ENCODE measurements at places on chromosomes 11 and 22. TPM values are rescaled to one million over a fixed set of nuclear protein-coding genes. Genes with fewer than 3 reads are reported as not detected.
A peak's percentile ranks its signal among the peaks of the same experiment; 100 is the strongest.

DNA sequence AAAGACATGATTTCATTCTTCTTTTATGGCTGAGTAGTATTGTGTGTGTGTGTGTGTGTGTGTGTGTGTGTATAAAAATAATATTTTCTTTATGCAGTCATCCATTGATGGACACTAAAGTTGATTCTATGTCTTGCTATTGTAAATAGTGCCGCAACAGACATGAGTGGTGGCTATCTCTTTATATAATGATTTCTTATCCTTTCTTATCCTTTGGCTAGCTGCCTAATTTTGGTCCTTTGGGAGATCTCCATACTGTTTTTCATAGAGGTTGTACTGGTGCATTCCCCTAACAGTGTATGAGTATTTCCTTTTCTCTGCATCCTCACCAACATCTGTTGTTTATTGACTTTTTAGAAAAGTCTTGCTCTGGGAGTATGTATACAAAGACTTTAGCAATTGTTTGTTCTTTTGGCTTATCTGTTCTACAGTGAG lies 107.0 kb downstream of the STIM1 start:
- DNase-seq = no peak
- H3K4me1 ChIP-seq = no peaks in the 10 kb centered on the region
- no peak overlapping the region for H3K4me3 ChIP-seq
- H3K27me3 ChIP-seq = no peaks in the 10 kb centered on the region

DNA sequence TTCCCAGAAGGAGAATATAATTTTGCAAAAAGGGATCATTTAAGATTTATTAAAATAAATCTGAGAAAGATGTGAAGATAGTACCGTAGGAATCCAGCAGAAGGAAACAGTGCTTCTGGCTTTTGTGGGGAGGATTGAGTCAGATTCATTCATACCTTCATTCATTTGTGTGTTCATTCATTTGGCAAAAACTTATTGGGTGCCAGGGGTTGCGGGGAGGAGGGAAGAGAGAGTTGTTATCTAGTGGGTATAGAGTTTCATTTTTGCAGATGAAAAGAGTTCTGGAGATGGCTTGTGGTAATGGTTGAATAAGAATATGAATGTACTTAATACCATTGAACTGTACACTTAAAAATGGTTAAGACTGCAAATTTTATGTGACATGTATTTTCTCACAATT lies 31.1 kb downstream of the BMAL1 start:
- H3K27ac ChIP-seq = no peak overlapping the region
- no peaks in the 10 kb centered on the region for H3K27me3 ChIP-seq
- no peak for DNase-seq
- H3K4me3 ChIP-seq = no peak overlapping the region
- peaks cover 23% of the 10 kb centered on the region for H3K4me1 ChIP-seq

DNA sequence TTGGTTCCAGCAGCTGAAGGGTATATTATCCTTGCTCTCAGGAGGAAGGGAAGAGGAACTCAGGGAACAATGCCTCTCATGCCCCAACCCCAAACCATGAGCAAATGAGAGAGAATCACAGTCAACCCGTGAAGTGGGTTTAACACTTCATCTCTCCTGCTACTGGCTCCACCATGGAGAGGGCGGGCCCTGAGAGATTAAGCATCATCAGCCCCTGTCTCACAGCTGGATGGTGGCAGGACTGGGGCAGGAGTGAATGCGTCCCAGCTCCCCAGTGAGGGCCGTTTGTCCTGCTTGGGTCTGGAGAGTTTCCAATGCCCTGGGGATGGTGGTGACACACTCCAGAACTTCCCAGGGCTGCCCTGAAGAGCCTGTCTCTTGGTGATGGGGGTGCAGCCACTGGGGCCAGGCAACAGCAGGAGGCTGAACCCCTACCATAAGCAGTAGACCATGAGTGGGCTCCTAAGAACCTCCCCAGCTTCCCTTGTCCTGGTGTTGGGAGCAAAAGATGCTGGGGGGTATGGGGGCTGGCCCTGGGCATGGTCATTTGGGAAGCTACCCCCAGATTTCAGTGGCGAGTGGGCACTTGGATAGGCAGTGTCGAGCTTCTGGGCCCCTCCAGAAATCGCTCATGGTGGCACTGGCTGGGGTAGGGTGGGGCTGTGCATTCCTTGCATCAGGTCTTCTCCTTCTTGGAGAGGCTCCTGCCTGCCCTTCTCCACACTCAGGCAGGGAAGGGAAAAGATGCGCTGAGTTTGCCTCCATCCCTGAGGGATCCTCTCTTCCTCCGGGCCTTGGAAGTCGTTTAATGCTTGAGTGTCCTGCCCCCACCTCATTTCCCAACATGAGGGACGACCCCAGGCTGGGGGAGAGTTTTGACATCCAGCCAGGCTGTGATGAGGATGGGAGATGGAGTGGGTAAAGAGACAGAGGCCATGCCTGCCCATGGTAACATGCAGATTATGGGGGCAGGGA lies 157.5 kb downstream of the ST3GAL4 start:
- H3K4me1 ChIP-seq = no peaks in the 10 kb centered on the region
- H3K4me3 ChIP-seq = no peak overlapping the region
- no peaks in the 10 kb centered on the region for H3K27me3 ChIP-seq
- H3K27ac ChIP-seq = no peak overlapping the region
- DNase-seq = no peak

APOBEC3H gene
- 0.91 TPM for total RNA-seq

KCNK4 gene
- total RNA-seq = 0.26 TPM

DNA sequence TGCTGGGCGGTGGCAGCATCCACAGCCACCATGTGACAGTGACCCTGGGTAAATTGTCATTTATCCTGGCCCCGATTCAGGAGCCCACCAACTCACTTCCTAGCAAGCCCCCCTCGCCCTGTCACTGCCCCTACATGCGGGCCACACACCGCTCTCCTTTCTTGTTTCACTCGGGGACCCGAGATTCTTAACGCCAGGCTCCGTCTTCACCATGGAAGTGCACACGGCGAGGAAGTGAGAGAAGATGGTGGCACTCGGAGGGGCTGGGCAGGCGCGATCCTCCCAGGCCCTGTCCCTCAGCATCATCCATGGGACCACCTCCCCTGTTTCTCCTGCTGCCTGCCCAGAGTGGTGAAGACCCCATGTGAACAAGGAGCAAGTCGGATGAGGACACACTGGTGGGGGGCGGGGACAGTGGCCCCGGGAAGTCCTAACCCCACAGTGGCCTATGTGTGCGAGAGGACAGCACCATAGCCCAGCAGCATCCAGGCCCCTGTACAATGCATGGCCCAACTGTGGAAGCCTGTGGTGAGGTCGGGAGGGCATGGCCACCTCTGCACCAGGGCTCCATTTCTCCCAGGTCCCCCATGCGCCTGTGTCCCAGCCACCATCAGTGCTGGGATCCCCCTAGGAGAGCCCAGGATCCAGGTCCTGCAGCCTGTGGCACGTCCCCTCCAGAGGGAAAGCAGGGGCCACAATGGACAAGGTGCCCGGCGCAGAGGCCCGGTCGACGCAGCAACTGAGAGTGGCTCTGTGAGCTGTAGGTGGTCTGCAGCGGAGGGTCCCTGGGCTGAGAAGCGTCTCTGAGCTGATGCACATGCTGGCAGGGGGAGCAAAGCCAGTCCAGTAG lies 262.8 kb downstream of the BRD1 start:
- no peaks in the 10 kb centered on the region for H3K4me1 ChIP-seq
- DNase-seq = peak; percentile 9
- no peak overlapping the region for H3K27ac ChIP-seq
- H3K27me3 ChIP-seq = no peaks in the 10 kb centered on the region
- H3K36me3 ChIP-seq = no peaks in the 10 kb centered on the region
- no peak overlapping the region for H3K4me3 ChIP-seq

USP47 gene
- 32.4 TPM for total RNA-seq

DNA sequence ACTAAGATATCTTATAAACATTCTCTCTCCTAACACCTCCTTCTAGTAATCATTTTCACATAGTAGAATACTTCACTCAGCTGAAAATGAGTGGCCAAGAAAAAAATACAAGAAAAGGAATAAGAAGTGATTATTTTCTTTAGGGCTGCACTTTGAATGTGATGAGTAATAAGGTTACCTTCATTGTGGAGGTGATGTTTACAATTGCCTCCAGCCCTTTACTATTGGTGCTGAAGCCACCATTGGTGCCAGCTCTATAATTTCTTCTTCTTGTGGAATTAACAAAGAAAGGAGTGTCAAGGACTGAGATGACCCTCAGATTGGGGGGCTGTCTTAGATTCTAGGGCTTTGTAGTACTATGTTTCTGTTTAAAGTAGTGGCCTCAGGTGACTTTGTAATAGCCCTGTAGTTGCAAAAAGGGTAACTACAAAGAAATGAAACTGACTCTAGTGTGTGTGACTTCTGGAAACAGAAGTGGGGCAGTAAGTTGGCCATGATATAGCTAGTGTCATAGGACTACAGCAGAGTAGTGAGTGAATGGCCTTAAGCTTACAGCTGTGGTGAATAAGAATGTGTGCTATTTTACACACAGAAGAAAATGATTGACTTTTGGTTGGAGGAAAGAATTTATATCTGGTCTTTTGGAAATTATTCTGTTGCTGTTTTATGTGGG lies 287.2 kb downstream of the TMEM135 start:
- no peaks in the 10 kb centered on the region for H3K4me1 ChIP-seq
- DNase-seq = no peak
- no peaks in the 10 kb centered on the region for H3K36me3 ChIP-seq
- no peaks in the 10 kb centered on the region for H3K27me3 ChIP-seq

NXPE1 gene
- total RNA-seq = not detected

DCHS1 gene
- 9.3 TPM for total RNA-seq

PRR33 gene
- total RNA-seq = not detected

GRCh38 chr11:63870351-63871140 lies 31.6 kb downstream of the MARK2 start:
- peaks cover 96% of the 10 kb centered on the region for H3K4me1 ChIP-seq
- no peak overlapping the region for H3K4me3 ChIP-seq
- H3K27ac ChIP-seq = peak overlapping the region; percentile 74
- H3K36me3 ChIP-seq = no peaks in the 10 kb centered on the region

VPREB1 gene
- not detected for total RNA-seq

GRCh38 chr22:35887296-35887875 lies 141.2 kb downstream of the RBFOX2 start:
- H3K36me3 ChIP-seq = no peaks in the 10 kb centered on the region
- peaks cover 11% of the 10 kb centered on the region for H3K4me1 ChIP-seq
- H3K4me3 ChIP-seq = no peak overlapping the region
- no peak for DNase-seq
- no peaks in the 10 kb centered on the region for H3K27me3 ChIP-seq

DNA sequence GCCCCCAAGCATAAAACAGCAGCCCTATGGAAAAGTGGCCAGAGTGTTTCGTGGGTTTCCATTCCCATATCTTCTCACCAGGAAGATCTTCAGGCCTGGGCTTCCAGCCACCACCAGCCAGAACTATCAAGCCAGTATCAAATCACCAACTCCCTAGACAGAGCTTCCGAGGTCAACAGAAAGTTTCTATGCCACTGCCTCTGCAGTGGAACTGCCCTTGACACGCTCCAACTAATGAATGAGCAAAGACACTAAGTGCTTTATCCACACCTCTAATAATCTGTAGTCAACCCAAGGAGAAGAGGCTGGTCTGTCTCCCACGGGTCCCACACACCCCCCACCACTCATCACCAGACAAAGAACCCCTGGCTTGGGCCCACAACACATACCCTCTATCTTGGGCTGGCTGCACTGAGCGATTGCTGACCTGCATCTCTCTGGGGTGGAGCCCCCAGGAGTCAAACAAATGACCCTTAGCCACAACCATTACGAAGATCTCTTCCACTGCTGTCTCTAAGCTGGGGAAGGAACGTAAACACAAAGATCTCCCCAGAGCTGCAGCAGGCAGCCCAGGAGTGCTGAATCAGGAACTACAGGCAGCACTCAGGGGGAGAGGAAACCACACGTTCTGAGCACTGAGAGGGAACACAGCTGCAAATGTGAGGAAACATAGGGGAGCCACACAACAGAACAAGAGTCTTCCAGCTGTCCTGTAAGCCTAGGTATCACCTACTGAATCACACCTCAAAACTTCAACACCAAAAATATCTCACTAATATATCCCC lies 9.7 kb downstream of the OR5AN1 start:
- no peak for DNase-seq
- no peak overlapping the region for H3K4me3 ChIP-seq

DNA sequence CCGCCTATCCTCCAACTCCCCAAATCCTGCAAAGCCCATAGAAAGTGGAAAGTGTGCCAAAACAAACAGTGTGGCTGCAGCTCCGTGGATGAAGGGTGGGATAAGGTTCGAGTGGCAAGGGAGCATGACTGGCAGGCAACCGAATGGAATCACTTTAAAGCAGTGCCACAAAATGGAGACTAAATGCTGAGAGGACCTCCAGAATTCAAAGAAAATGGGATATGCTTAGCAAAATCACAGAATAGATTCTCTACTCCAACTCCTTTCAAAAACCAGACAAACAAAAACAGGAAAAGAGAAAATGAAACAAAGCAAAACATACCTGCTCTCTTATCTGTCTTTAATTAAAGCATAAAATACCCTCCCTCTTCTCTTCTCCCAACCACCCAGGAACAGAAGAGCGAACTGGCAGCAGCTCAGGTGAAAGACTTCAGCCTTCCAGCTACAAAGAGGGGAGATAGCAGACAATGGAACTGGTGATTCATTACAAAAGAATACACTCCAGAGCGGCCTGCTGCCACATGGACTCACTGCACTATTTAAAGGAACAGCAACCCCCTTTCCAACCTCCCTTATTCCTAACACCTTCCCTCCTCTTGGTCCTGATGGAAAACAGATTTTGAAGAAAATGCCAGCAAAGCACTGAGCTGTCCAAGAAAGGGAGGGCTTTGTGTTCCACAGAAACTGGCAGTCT lies 118.5 kb downstream of the APOL5 start:
- H3K4me3 ChIP-seq = peak overlapping the region; percentile 35
- DNase-seq = no peak
- peak overlapping the region; percentile 74 for H3K27ac ChIP-seq
- H3K4me1 ChIP-seq = peaks cover 43% of the 10 kb centered on the region

DNA sequence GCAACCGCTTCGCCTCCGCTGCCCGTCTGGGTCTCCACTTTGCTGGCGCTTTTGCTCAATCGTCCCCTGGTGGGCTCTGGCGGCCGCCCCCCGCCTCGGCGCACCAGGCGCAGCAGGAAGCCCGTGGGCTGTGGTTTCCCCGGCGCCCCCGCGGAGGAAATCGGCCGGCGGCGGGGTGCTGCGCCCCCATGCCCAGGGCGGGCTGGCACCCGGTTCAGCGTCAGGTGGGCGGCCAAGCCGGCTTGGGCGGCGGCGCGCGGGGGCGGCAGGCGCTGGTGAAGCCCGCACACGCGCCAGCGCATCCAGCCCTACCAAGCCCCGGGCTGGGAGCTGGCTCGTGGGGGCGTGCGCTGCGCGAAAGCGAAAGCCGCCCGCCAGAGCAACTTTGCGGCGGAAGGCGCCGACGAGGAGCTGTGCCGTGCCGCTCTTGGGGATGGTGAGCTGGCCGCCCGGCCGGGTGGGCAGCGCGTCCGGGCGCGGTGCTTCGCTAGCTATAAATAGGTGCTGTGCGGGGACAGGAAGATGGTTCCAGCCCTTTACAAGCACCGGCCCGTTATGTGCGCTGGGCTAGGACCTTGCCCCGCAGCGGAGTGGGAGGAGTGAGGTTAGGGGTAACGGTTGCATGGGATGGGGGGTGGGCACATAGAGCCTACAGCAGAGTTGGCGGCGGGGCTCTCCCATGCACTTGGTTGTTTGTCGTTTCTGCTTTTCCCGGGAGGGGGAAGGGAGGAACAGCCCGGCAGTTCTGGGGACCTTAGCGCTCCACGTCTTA lies 25.0 kb upstream of the SUSD2 start:
- H3K4me1 ChIP-seq = peaks cover 50% of the 10 kb centered on the region
- no peaks in the 10 kb centered on the region for H3K27me3 ChIP-seq
- H3K4me3 ChIP-seq = peak overlapping the region; percentile 76
- no peaks in the 10 kb centered on the region for H3K36me3 ChIP-seq

GRCh38 chr11:34899633-34900016 lies 16.6 kb downstream of the APIP start:
- no peak overlapping the region for H3K4me3 ChIP-seq
- no peaks in the 10 kb centered on the region for H3K27me3 ChIP-seq
- H3K4me1 ChIP-seq = no peaks in the 10 kb centered on the region
- H3K36me3 ChIP-seq = no peaks in the 10 kb centered on the region
- no peak for DNase-seq
- H3K27ac ChIP-seq = no peak overlapping the region

Measured in upper lobe of left lung (tissue), 6 donors.